ENCODE measurements at places on chromosomes 13 and 19.
A peak's percentile ranks its signal among the peaks of the same experiment; 100 is the strongest.

GRCh38 chr13:36650611-36651010, 23.2 kb upstream of the SERTM1 start:
- no peak for DNase-seq

DNA sequence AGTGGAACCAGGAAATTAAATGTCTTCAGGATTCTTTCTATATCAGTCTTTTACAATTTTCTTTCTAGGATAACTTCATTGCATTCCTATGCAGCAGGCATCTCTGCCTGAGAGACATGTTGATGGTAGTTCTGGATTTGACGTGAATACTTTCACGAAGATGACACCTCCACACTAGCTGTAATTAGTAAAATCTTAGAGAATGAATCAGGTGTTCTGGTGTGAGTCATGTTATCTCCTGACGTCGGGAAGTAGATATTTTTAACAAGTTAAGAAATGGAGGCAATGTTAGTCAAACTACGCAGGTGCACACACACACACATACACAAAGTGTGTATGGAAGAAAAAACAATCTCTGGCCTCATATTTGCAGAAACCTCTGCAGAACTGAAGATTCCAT, 1661.3 kb upstream of the MIR17HG start:
- DNase-seq: no peak

- no peak for DNase-seq
Observed at GRCh38 chr13:89967701-89968100, 1379.8 kb upstream of the MIR17HG start.

- DNase-seq: no peak
Observed at GRCh38 chr13:109476001-109476400, 310.4 kb downstream of the IRS2 start.

- peak; percentile 89 for DNase-seq
Observed at GRCh38 chr19:8334458-8335342, 8.4 kb downstream of the KANK3 start.

DNA sequence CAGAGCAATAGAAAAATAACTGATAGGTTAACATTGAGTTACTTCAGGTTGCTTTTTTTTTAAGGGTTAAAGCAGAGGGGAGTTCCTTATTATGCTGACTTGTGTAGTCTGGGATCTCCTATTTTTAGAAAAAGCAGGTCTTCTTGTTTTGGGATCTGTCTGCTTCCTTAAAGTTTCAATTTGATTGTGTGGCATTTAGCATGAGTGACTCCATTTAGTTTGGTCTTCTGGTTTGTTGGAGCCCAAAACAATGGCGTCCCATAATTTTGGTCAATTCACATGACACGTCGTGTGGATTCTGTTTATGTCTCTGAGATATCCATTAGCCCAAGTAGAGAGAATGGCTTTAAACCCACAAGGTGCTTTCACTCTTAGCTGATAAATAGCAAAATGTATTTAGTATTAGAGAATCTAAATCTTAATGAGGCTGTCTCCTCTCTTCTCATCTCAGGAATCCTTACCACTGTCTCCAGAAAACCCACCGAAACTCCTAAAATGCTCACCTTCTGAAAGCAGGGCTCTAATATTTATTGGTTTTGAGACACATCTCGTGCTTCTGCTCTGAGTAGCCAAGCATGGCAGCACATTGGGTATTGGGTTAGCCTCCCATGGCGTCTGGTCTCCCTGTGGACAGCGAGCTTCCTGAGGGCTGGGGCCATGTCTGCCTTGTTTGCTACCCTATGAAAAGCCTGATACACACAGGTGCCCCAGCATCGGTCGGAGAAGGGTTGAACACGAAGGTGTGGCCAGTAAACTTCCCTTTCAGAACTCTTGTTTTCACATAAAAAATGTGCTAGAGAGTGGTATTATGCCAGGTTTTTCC, 67.2 kb upstream of the GPR183 start:
- no peak for DNase-seq

- no peak for DNase-seq
Observed at GRCh38 chr19:36771261-36772231, 1.1 kb downstream of the ZNF850 start.

GRCh38 chr13:40469581-40470310, 196.7 kb downstream of the FOXO1 start:
- DNase-seq: no peak

- no peak for DNase-seq
Observed at GRCh38 chr19:30228113-30228834, 143.9 kb upstream of the ZNF536 start.

GRCh38 chr19:19538061-19538784, at the start of gene CILP2:
TSS of gene CILP2 (plus strand) at chr19:19538265. CDS start at chr19:19538350, 85 bp downstream.
- DNase-seq: peak; percentile 35

GRCh38 chr19:46896076-46896794, 35.4 kb downstream of the ARHGAP35 start:
- no peak for DNase-seq

DNA sequence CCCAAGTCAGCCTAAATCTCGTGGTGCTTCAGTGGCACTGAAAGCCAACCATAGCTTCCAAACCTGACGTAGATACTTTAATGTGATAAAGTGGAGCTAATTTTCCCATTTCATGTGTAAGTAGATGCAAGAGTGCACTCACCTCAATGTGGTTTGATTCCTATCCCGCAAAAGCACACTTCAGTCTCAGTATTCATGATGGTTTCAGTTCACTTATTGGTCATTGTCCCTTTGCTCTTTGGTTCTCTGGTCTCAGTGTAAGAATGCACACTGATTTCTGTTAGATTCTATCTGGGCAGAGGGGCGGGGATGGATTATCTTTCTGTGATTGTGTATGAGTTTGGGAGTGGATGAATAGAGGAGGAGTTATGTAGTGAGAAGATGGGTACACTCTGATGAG, 340.6 kb downstream of the KCNRG start:
- DNase-seq: no peak

GRCh38 chr19:49335071-49335783, at the start of gene CD37:
TSS of gene CD37 (plus strand) at chr19:49335406. CDS start at chr19:49335541, 135 bp downstream.
- DNase-seq: no peak

- no peak for DNase-seq
Observed at GRCh38 chr13:28490061-28490460, 4.9 kb downstream of the FLT1 start.

DNA sequence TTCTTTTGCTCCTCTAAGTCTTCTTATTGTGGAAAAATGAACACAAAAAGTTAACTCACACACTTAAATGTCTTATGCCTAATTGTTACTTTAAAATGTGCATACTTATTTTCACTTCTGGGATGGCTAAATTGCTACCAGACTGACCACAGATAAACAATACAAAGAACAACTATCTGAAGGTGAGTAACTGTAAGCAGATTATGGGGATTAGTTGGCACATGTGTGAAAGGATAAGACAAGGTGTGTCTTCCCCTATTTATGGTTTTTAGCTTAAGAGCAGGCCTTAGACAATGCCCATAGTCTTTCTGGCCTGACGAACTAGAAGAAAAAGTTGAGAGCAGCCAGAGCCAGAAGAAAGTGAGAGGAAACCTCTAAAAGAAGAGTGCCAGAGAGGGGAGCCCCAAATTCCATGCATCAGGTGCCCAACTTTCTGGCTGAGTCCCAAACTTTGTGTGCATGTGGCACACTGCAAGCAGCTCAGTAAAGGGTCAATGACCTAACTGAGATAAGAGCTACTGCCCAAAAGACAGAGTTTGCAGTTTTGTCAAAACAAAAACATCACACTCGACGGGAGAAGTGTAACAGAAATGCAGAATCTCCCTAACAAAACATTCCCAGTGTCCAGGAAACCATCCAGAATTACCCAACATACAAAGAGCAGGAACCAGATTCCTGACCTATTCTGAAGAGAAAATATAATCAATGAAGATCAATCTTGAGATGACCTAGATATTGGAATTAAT, 375.4 kb downstream of the KCNRG start:
- DNase-seq: no peak

- DNase-seq: no peak
Observed at GRCh38 chr13:46644816-46645215, 91.8 kb downstream of the LRCH1 start.

- no peak for DNase-seq
Observed at GRCh38 chr13:34671137-34671536, 270.9 kb upstream of the NBEA start.

DNA sequence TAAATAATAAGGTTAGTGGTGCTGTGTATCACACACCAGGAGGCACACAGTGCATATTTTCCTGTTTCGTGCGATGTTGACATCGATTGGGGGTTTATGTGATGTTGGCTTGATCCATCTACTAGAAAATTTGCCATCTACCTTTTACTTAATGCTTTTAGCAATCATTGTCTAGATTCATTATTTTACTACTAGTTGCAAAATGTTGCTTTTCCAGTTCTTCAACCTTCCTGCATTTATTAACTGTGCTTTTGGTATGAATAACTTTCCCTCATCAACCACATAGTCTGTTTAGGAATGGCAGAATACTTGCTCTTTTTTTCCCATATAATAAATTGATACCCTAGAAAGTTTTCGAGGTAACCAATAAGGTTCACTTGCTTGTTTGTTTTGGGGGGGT, 17.5 kb downstream of the C13orf42 start:
- DNase-seq: no peak

GRCh38 chr13:109790942-109791605, 4.7 kb upstream of the IRS2 start:
- peak; percentile 27 for DNase-seq

GRCh38 chr19:33215438-33216197, 10.0 kb downstream of the SLC7A10 start:
- DNase-seq: no peak

GRCh38 chr19:2578901-2579677, 103.2 kb downstream of the GADD45B start:
- peak; percentile 16 for DNase-seq

DNA sequence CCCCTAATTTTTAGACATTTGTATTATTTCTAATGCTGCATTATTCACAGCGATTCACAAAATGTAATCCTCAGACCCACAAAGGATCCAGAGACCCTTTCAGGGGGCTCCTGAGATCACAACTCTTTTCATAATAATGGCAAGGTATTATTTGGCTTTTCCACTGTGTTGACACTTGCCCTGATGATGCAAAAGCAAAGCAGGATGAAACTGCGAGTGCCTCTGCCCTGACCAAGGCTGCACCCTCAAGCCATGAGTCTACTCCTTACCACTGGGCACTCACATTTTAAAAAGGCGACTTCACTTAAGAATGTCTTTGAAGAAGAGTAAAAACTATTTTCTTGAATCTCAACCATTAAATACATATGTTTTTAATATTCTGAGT, 11.4 kb downstream of the ELF1 start:
- DNase-seq: no peak

GRCh38 chr13:94327318-94327717, 152.2 kb downstream of the DCT start:
- DNase-seq: no peak

GRCh38 chr13:24045597-24045996, 114.9 kb upstream of the SPATA13 start:
- DNase-seq: no peak

- DNase-seq: no peak
Observed at GRCh38 chr13:24004971-24005370, 107.7 kb upstream of the C1QTNF9B start.

GRCh38 chr19:33456845-33457220, 64.8 kb downstream of the PEPD start:
- no peak for DNase-seq

GRCh38 chr13:32117701-32118100, 86.1 kb downstream of the FRY start:
- DNase-seq: no peak

GRCh38 chr19:7933411-7933810, 7.5 kb upstream of the CTXN1 start:
- no peak for DNase-seq

DNA sequence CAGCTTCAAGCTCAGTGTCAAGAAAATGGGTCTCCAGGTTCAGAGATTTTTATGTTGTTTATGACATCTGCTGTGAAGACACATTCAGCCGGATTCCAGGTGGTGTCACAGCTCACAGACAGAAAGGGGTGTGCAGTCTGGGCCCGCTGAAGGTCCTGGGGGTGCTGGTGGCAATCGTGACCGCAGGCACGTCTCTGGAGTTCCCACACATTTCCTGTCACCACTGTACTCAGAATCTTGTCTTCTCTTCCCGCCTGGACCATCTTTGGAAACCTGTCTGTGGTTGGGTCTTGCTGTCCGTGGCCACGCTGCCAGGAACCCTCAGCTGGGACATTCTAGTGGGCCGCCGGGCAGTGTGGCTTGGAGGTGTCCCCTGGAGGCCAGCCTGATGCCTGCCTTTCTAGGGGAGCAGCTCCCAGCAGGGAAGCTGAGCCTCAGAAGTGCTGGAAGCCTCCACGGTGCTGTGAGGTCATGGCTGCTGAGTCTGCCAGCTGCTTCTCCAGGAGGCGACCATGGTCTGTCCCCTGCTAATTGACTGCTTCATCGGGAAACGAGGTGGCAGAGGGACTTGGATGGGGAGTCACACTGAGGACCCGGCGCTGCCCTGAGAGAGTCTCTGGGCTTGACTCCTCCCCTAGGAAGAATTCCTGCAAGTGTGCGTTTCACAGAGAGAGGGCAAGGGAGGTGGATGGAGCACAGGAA, 3.7 kb downstream of the TEX29 start:
- DNase-seq: no peak

DNA sequence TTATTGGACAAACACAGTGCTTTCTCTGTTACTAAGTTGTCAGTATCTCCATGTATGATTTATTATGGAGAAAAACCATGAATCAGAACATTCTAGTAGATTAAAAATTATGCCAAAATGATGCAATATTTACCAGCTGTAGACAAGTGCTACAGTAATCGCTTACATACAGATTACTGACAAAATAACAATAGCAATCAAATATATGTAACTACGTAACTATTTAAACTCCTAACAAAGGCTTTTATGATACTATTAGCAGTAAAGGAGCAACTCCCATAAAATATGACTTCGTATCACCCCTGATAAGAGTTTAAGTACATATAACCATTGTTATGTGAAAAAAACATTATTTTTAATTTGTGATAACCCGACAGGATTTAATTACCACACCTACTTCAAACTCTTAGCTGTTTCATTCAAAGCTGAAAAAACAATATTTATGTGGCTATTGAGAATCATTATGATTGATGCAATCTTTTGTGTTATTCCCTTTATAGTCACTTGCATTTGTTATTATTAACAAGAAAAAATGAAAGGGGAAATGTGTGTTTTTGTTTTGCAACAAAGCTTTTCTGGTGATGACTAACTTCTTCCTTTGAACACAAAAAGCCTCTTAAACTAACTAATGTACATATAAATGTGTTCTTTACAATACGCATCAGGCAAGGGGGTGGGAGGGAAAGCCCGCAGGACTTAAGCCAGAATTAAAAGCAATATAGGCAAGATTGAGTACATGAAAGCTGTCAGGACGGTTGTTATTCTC, 147.4 kb downstream of the ABCC4 start:
- peak; percentile 69 for DNase-seq

DNA sequence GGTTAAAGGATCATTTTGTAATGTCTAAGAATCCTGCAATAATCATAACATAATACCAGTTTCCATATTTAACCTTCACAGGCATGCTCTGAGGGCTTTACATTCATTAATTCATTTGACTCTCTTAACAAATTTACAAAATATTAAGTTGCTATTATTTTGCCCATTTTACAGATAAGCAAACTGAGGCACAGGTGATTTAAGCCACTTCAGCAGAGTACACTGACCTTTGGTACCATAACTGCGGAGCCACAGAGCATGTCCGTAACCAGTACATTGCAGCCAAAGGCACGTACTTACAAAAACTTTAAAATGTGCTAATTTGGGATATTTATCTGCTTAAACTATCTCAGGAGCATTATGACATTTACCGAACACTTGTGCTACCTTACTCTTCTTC, 169.4 kb upstream of the MYO16 start:
- DNase-seq: no peak
